Neural cell (in vitro differentiated cells): ENCODE measurements at places on chromosomes 2 and 18. TPM values are rescaled to one million over a fixed set of nuclear protein-coding genes. Genes with fewer than 3 reads are reported as not detected.

The FARP2 gene
- polyA plus RNA-seq: 13.1 and 13.3 TPM in 2 replicates

The DSG1 gene
- not detected in 2 replicates for polyA plus RNA-seq

The ZFP36L2 gene
- 0.33 and 0.92 TPM in 2 replicates for polyA plus RNA-seq

The SMAD2 gene
- 55.6 and 64.7 TPM in 2 replicates for polyA plus RNA-seq

The CCDC68 gene
- 0.26 and 0.30 TPM in 2 replicates for polyA plus RNA-seq
